AG04449 (cell line): ENCODE measurements at places on chromosomes 16 and 17.

- no peak for DNase-seq
These were observed 2.5 kb downstream of the TRIM47 start for GRCh38 chr17:75875940-75876189.

- DNase-seq, result peak; percentile 45
These were observed 38.3 kb downstream of the TBX4 start for GRCh38 chr17:61490540-61490975.

- no peak for DNase-seq
These were observed 64.0 kb downstream of the MRM1 start for GRCh38 chr17:36665417-36665816.

GRCh38 chr17:64686705-64687104 is 24.6 kb upstream of the SMURF2 start:
- DNase-seq, result no peak

- no peak for DNase-seq
These were observed 108.8 kb upstream of the CORO6 start for GRCh38 chr17:29731589-29731929.

GRCh38 chr16:6573577-6573976 is 759.1 kb upstream of the RBFOX1 start:
- DNase-seq, result no peak

DNA sequence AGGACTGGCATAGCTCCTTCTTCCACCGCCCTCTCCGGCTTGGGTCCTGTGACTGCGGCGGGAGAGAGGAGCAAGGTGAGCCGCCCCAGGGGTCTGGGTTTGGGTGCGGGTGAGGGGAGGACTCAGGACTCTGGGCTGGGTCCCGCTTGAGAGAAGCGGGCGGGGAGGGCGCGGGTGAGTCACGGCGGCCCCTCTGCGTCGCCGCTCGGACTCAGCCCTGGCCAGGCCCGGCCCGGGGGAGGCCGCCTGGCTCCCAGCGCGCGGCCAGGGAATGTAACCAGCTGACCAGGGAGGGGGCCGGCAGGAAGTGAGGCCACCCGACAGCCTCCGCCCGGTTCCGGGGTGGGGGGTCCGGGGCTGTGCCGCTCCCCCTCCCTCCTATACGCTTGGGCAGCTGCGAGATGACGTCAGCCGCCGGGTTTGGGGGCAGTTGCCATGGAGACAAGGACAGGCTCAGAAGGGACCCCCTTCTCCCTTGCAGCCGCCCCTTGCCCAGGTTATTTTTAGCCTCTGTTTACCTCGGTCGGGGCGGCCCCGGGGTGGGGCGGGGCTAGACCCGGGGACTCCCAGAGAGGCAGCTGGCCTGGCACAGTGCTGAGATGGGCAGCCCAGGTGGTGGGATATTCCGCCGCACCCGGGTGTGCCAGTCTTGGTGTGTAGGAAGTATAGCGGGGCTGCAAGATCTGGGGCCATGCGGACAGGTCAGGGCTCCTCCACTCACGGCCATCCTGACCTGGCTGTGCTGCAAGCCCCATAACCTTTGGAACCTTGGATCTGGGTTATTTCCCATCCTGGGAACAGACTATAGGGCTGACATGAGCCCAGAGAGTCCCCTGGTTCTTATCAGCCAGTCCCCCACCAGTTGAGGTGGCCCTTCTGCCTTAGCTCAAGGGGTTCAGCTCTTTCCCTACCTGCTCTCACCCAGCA is 1.6 kb downstream of the RIPOR1 start:
- DNase-seq, result no peak

GRCh38 chr17:58668598-58668935 is 23.3 kb downstream of the TEX14 start:
- DNase-seq, result no peak

- DNase-seq, result no peak
These were observed 43.1 kb downstream of the ANKFY1 start for GRCh38 chr17:4220655-4221054.

GRCh38 chr16:84266451-84266850 is 26.6 kb upstream of the KCNG4 start:
- no peak for DNase-seq

GRCh38 chr17:45036691-45037090 is 14.7 kb downstream of the DCAKD start:
- no peak for DNase-seq

GRCh38 chr16:63578791-63579190 is 1542.6 kb upstream of the CDH8 start:
- DNase-seq, result no peak

DNA sequence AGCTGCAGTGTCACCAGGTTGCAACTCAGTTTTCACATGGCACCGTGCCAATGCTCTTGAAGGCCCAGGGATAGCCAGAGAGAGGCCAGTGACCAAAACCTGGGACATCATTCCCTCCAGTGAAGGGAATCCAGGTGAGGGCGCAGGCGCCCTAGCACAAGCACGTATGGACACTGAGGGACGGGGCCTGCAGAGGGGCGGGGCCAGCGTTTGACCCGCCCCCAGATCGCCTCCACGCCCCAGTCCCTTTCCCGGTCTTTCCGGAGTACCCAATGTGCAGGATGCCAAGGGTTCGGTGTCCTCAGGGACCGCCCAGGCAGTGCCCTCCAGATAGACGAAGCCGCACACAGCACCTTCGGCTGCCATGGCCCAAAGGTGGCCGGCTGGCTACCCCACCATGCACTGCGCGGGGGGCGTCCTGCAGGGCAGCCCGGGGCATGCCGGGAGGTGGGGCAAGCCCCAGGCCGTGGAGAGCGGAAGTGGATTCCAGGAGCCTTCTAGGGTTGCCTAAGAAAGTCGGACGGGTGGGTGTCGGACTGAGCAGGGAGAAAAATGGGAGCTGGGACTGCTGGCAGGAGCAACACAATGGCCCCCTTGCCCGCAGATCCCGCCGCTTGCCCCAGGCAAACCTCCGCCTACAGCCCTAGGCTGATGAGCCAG is 4.6 kb downstream of the SLC12A4 start:
- DNase-seq, result no peak

- no peak for DNase-seq
These were observed 25.6 kb upstream of the CACNG1 start for GRCh38 chr17:67018471-67019434.

DNA sequence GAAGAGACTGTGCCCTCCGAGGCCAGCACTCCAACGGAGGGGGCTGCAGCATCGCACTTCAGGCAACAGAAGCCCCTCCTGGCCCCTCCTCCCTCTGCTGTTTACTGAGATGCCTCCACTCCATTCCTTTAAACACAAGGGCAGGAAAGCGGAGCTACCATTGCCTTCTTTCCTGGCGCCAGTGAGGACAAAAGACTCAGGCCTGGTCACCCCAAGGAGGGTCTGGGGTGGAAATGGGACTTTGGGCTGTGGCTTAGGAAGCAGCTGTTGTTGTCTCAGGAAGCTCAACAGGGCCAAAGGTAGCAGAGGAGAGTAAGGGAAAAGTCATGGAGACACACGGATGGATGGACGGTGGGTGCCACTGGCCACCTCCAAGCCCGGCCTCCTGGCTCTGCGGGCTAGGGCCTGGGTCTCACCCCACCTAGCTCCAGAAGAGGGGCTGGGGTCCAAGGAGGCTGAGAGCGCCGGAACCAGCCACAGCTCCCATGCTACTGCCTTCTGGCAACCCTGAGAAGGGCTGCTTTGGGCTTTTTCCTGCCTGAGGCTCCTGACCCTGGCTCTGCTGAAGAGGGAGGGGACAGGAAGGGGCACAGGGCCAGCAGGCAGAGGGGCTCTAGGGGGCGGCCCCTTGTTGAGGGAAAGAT is 11.1 kb downstream of the CD300LG start:
- no peak for DNase-seq

- DNase-seq, result no peak
These were observed 45.0 kb upstream of the CLEC3A start for GRCh38 chr16:77977339-77977738.

DNA sequence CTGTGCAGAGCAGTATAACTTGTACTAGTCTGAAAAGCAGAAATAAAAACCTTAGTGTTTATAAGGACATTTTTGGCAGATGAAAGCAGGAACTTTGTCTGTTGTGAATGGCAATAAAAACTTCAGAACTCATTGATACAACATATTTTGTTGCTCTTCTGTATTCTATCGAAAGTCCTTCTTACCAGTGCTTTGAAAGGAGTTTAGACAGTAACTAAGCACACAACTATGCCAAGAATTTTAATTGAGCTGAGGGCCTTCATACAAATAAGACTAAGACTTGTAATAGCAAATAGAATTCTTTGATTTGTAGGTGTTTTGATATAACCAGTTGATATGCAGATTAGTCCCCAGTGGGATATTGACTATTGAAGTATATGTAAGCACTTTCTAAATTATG is 308.4 kb downstream of the ZFHX3 start:
- DNase-seq, result peak; percentile 62

- peak; percentile 83 for DNase-seq
These were observed 105.4 kb downstream of the FTO start for GRCh38 chr16:53809088-53809932.

- DNase-seq, result no peak
These were observed 158.7 kb downstream of the KATNIP start for GRCh38 chr16:27708651-27709050.

GRCh38 chr17:50053654-50053960 is 2.3 kb upstream of the ITGA3 start:
- no peak for DNase-seq

DNA sequence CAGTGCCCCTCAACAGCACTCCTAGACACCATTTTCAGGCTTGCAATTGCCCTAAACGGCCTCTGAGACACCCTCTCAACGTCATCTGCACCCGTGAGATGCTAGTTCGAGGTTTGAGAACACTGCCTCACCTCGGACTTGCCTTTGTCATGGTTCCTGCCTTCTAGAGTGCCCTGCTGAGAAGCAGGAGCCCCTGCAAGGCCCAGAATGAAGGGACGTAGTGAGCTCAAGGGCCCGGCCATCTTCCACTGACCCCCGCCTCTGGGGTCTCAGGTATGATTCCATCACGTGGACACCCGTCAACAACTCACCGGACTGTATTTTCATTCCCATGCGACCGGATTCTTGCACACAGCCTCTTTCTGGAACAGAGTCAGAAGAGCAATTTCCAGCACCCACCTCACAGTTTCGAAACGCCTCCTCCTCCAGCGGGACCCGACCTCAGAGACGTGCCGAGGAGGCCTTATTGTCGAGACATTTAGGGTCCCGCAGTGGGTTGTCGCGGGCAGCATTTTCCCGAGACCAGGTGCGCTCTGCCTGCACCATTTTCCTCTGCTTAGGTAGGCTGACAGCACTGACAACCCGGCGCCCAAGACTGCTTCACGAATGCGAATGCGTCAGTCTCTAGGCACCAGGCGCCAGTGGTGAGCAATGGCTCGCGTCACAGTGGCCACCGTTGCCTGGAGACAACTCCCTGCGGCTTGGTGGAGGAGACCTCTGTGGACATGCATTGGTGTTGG is 999.9 kb downstream of the KCNJ18 start:
- DNase-seq, result no peak

GRCh38 chr16:84500531-84500930 is 3.9 kb downstream of the MEAK7 start:
- no peak for DNase-seq

DNA sequence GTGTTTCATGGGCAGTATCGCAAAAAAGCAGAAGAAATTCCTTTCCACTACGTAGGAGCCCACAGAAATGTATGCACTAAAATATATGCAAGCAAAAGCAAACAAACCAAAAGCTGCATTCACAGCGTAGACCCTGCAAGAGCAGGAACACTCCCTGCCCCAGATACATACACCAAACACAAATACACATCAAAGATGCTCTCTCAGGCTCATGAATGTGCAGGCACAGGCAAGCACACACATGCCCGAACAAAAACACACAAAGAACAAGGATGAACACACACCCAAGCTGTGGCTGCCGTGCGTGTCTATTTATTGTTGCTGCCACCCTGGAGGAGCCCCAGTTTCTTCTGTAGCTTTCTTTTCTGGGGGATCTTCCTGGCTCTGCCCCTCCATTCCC is 1.7 kb downstream of the NUPR1 start:
- DNase-seq, result no peak

GRCh38 chr17:9813166-9813565 is 8.7 kb downstream of the GSG1L2 start:
- no peak for DNase-seq
